ENCODE measurements at places on chromosomes 7 and 10. TPM values are rescaled to one million over a fixed set of nuclear protein-coding genes. Genes with fewer than 3 reads are reported as not detected.

Gene IDI2
- total RNA-seq: not detected

- no peak for DNase-seq
Measured at GRCh38 chr7:44757311-44757710, 8.7 kb downstream of the ZMIZ2 start.

DNA sequence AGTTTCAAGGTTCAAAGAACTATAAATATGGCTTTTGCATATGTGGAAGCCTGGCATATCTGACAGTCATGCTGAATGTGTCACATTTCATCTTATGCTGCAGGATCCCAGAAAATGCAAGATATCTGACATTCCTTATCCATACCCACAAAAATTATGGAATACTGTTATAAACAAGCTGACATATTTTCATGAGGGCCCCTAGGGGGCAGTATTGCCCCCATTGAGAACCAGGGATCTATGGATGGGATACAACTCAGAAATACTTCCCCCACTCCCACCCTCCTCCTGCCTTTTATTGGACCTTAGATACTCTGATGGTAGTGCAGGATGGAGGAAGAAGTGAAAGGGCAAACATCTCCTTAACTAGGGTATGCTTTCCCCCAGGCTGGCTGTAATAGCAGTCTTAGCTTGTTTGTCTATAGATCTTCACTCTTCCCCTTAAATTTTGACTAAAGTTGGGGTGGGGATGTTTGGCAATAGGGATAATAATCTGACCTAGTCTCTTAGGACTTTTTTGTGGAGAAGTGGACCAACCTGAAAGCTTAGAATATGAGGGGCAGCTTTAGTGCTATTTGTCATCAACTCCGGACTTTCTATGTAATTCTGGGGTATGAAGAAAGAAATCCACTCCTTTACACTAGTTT, 3.5 kb upstream of the GNGT1 start:
- DNase-seq: peak; percentile 8

Gene GJC3
- total RNA-seq: 0.48 TPM

- DNase-seq: no peak
Measured at GRCh38 chr7:45721686-45722598, 147.8 kb downstream of the ADCY1 start.

DNA sequence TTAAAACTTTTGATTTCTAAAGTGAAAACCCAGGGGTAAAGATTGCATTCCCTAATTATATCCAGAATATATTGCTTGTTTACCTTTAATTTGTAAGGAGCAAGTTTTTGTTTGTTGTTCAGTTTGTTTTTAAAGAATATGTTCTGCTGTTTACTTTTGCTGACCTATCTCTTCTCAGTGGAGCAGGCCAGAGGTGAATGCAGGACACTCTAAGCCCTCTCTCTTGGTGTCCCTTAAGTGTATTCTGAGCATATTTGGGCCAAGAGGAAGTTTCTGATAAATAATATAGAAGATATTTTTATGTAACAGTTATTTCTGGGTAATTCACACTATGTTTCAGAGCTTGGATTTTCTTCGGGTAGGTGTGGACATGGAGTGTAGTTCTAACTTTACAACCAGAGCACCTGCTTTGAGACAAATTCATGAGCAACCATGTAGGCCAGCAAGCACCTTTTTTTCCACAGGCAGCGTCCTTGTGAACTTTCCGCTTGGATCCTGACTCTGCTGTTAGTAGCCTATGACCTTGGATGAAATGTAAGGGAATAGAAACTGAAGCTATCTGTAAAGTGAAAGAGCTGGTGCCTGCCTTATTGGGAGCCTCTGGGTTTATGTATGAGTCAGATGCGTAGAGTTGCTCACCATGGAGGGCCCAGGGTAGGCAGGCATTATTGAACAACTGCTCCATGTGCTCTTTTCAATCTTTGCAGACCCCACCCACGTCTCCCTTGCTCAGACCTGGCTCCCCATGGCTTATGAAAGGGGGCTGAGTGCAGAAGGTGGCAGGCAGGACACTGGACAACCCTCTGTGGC, 16.1 kb downstream of the OGDH start:
- peak; percentile 53 for DNase-seq

GRCh38 chr10:95503001-95503400, 58.2 kb downstream of the SORBS1 start:
- no peak for DNase-seq

- no peak for DNase-seq
Measured at GRCh38 chr7:41501006-41501405, 201.9 kb downstream of the INHBA start.

DNA sequence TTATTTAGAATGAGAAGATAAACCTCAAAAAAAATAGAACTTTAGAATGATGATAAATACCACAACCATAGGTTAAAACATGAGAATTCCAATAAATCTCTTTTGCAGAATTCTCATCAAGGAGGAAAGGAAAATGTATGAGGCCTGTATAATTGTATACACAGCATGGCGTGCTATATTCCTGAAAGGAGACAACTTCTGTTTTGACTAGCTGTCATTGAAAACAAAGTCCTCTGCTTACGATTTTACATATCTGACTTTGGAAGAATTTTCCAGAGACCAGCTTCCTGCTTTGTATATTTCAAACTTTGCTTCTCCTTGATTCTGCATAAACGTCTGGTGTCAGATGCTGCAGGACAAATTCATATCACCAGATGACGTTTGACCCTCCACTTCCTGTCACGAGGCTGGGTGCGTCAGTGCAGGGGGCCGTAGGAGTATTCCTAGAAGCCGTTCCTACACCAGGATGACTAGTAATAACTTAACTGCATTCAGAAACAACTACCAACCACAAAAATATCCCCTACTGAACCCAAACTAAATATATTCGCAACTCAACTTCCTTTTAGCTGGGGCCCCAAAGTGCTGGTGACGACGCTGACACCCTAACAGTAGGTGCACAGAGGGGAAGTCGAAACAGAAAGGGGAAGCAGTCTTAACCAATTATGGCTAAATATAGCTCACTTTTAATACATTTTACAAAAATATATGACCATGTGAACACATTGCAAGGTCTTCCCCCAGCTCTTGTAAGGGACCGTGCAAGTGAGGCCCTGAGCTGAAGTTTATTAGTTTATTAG, 178.6 kb upstream of the INHBA start:
- DNase-seq: peak; percentile 68

Measured in activated CD4-positive, alpha-beta T cell treated with anti-CD3 and anti-CD28 coated beads, Interleukin-2, amount 10 ng/mL, durations not matched to agents 7 days and 5 days (primary cell).